GM20000 (cell line): ENCODE measurements at places on chromosomes 12 and 14.

DNA sequence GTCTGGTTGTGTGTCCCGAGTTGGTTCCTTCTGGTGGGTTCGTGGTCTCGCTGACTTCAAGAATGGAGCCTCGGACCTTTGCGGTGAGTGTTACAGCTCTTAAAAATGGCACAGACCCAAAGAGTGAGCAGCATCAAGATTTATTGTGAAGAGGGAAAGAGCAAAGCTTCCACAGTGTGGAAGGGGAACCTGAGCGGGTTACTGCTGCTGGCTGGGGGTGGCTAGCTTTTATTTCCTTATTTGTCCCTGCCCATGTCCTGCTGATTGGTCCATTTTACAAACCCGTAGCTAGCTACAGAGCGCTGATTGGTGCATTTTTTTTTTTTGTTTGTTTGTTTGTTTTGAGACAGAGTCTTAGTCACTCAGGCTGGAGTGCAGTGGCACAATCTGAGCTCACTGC is 29.3 kb downstream of the FGF6 start:
- DNase-seq, result no peak

DNA sequence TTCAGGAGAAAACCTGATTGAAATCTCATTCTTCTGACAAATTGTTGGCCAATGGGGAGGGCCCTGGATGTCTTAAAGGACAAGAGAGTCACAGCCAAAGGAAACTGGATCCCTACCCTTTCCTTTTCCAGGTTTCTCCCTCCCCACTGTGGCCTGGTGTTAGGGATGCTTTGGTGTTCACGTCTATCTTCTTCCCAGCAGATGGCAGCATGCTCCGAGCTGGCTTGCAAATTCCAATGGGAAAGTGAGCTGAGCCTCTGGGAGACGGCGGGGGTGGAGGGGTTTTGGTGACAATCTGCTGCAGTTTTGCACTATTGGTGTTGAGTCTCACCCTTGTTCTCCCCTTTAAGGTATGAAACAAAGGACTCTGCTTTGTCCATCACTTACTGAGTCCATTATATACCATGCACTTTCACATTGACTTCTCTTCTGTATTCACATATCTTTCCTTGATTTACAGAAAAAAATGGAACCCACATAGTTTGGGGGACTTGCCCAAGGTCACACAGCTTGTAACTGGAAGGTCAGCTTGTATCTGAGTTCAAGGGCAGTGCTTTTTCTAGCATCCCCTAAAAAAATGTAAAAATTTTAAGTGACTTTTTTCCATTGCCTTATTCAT is 39.3 kb downstream of the CCDC177 start:
- no peak for DNase-seq

GRCh38 chr12:51448618-51449256 is 24.1 kb downstream of the SLC4A8 start:
- no peak for DNase-seq

GRCh38 chr12:57165741-57166140 is 18.3 kb upstream of the LRP1-AS start:
- no peak for DNase-seq

- DNase-seq, result no peak
Measured at GRCh38 chr12:39440101-39440500, 2.8 kb downstream of the KIF21A start.

DNA sequence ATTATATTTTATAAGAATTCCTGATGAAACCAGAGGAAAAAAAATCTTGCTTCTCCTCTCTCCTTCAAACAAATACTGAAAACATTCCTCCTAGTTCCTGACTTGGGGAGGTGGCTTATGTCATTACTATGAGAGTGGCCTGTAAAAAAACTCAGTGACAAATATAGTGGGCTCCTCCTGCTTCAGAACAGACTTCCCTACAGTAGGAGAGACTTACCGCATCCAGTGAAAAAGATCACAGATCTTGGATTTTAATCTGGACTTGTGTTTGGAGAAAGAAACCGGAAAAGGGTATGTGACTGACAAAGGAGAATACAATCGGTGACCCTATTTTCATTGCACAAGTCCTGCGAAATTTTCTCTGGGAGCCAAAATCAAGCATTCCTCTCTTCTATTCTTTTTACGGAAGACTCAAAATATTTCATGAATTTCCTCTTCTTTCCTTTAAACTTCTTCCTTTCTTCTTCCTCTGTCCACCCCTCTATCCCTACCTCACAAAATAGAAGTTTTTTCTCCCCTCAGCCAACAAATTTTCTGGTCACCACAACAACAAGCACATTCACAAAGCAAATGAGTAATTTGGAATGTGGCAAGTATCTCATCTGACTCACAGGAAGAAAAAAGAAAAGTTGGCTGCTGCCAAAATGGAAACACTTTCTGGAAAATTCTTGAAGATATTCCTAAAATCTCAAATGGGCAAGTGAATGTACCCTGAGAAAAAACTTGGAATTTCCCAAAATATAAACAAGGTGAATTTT is 185.1 kb upstream of the CDKN3 start:
- DNase-seq, result no peak

DNA sequence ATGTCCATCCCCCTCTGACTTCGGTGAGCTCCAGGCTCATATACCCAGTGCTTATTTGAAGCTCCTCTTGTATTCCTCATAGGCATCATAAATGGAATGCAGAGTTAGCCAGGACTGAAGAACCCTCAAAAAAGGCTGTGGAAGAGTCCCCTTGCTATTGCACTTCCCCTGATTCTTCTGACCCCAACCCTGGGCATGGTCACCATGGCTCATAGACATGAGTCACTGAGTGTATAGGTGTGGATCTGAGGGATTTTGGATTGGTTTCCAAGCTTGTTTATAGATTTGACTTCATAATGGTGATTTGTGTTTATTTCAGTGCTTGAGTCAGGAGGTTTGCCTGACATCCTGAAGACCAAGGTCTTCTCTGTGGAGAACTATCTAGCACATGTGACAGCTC is 98.4 kb upstream of the SLC38A2 start:
- DNase-seq, result no peak

DNA sequence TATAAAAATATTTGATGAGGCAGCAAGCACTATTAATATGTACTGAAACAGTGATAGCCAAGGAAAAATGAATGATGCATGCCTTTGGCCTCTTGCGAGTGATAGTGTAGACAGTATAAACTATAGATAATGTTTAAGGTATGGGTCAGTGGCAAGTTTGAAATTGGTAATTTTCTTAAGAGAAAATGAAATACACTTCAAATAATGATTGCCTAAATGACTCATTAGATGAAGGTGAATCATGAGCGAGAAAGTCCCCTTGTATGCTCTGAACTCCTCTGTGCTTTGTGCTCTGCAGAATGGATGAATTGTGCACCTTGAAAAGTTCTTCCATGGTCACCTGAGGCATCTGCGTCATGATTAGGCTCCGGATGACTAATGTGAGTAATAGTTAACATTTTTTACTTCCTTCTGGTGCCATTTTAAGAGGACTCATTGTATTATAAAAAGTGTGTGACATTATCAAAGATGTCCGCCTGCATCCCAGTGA is 84.9 kb upstream of the RTL1 start:
- DNase-seq, result no peak

- no peak for DNase-seq
Measured at GRCh38 chr14:75198291-75198933, 22.0 kb upstream of the TMED10 start.

DNA sequence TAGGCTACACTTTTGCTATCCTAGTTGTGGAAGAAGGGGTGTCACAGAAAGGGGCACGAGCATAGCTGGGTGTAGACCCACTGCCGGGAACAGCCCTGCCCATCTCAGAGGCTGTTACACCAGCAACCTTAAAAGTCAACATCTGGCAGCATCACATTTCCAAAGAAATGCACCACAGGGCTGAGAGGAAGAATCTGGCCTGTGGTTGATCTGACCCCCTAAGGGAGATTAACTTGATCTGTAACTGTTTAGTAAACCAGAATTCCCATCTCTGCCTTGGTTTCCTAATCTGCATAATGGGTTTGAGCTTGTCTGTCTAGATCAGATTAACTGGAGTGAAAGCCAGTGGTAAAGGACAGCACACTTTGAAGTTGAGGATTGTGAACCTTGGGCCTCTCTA is 1.3 kb downstream of the LRP1-AS start:
- no peak for DNase-seq

- no peak for DNase-seq
Measured at GRCh38 chr14:52071675-52072074, 2.8 kb upstream of the NID2 start.

GRCh38 chr12:116610971-116611541 is 51.9 kb downstream of the MAP1LC3B2 start:
- no peak for DNase-seq

DNA sequence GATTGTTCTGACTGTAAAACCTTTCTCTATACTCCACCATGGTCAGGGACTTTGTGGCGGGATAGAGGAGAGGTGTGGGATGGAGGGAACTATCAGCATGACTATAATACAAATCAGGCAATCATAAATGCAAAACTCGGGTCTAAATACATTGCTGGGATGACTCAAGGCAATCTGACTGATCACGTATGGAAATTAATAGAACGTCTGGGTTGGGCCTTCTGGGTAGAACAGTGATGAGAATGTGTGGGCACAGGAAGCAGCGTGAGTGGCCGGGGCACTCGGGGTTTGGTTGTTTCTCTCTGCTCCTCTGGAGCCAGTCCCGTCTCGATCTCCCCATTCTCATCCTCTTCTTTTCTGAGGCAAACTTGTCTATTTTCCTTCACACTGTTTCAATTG is 485.8 kb downstream of the VRK1 start:
- no peak for DNase-seq

- DNase-seq, result no peak
Measured at GRCh38 chr14:65057695-65058094, 44.6 kb downstream of the MAX start.

- no peak for DNase-seq
Measured at GRCh38 chr12:40832668-40833067, 140.4 kb downstream of the CNTN1 start.
